ENCODE measurements at places on chromosomes 7 and 10. TPM values are rescaled to one million over a fixed set of nuclear protein-coding genes. Genes with fewer than 3 reads are reported as not detected.
A peak's percentile ranks its signal among the peaks of the same experiment; 100 is the strongest.

ZNF488 gene
- not detected for total RNA-seq

TRIM74 gene
- total RNA-seq, result not detected

GRCh38 chr10:44966129-44966815 is 6.7 kb downstream of the RASSF4 start:
- peak; percentile 49 for DNase-seq

DNA sequence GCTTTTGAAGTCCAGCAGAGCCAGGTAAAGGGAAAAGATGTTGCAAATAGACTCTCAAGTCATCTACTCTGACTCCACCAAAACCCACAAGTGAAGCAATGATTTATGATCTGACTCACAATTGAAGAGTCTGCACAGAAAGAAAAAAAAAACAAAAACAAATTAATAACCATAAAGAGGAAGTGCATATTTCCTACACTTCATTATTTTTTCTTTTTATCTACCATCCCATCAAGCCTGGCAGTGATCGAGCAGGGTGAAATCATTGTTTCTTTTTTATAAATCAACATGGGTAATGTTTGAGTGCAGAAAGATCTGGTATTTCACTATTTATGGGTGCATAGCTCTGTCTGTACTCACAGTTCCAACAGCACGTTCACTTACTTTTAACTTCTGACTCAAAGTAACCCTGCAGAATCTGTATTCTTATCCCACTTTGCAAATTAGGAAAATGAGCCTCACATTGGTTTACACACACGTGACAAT is 829.0 kb downstream of the TNS3 start:
- DNase-seq, result no peak

DNA sequence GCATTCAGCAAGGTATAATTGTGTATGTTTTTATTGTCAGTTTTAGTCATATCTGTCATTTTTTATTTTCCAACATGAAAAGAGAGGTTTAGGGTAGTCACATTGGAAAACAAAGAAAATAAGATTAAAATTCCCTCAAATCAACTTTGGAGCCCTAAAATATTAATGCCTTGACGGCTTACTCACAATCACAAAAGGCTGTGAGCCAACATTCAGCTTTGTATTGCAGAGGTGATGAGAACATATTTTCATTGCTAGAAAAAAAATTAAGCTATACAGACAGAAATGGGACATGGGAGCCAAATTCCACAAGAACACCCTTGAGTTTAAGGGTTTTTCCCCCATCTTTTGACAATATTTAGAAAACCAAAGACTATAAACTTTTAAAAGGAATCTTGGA is 30.2 kb downstream of the CALD1 start:
- DNase-seq, result no peak

All from spleen (tissue), 13 donors.